ENCODE measurements at places on chromosomes 3 and 15.

DNA sequence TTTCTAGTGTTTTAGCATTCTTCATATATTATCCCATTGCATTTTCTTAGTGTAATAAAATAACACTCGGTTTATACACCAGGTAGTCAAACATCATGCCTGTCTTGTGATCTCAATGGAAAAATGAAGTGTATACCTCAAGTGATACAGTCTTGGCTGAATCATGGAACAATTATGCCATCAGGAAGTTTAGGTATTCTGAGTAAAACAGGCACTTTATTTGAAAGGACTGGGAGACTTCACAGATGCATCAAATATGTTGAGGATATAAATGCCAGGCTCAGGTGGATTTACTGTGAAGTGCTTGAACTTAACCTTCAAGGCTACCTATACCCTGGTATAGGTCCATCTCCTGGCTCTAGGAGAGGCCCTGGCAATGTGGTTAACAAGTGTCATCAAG, 8.5 kb downstream of the TGFBR2 start:
- no peak for DNase-seq

GRCh38 chr3:139657936-139658335, 19.8 kb downstream of the NMNAT3 start:
- no peak for DNase-seq

DNA sequence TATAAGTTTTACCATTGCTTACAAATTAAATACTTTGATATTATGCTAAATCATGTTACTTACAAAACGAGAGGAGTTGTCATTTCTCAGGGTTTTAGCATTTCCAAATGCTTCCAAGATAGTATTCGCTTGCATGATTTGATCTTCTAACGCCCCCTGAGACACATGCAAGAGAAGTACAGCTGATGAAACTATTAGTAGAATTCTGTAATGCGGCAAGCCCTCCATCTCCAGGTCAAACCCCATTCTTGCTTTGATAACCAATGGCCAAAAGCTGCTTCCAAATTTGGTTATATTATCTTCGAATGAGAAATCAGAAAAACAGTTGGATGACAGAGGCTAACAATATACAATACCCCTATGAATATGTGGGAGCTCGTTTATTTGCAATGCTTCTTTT, 14.7 kb downstream of the MYH15 start:
- no peak for DNase-seq

DNA sequence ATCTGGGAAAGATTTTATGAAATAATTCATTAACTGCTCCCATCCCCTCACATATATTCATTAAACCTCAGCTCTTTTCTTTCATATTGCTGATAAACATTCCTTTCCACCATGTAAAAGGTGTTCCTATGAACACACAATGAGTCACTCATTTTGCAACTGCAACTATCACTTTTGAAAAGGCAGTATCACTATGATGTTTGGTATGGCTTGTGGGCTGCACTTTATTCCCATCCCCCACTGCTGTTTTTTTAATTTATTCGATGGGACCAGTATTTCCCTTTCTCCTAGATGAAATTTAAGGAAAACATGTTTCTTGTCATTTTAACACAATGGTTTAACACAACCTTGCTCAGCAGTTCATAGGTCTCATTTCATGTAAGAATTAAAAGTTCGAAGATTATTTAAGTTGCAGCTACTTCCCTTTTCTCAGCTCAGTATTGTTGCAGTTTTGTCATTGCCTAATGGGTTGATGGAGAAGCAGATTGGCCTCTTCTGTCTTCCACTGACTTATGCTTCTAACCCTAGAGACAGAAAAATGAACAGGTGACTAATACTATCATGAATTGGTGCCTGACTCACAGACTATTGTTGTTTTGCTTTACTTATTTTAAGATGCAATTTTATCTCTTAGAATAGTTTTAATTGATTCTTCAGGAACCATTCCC, 280.3 kb downstream of the ZPLD1 start:
- no peak for DNase-seq

- DNase-seq = no peak
Measured at GRCh38 chr3:169686266-169686665, 22.8 kb upstream of the MECOM start.

- no peak for DNase-seq
Measured at GRCh38 chr3:72142028-72142427, 357.1 kb upstream of the PROK2 start.

DNA sequence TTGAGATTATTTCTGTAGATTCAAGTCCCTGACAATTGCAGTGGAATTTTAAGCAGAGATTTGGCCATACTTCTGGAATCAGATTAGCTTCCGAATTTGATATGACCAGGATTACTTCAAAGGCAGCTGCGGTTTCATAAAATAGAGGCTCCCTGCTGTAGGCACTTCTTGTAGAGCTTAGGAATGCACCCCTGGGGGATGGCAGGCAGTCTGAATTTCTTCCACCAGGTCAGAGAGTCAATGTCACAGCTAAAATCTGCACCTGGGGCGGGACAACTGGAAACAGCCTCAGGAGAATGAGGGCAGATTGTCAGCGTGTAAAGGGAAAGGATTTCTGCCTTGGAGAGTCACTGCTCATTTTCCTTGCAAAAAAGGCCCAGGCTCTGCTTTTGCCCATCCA, 182.6 kb downstream of the ARRDC4 start:
- DNase-seq = no peak

DNA sequence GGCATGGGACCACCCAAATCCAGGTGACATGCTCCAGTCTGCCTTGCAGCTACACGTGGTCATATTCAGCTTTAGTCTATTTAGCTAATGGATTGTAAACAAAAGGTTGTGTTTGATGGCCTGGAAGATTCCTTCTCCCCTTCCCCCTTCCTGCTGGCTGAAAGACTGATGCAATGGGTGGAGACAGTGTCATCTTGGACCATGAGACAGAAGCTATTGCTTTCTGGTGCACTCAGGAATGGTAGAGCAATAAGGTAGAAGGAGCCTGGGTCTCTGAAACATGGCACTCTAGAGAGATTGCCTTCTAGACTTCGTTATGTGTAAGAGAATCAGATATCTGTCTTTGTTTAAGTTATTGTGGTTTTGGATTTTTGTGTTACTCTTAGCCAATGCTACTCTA, 25.7 kb upstream of the PTX3 start:
- DNase-seq = no peak

- DNase-seq = peak; percentile 81
Measured at GRCh38 chr3:8739757-8740504, 6.3 kb downstream of the CAV3 start.

- DNase-seq = no peak
Measured at GRCh38 chr3:3509665-3510064, 289.6 kb upstream of the LRRN1 start.

DNA sequence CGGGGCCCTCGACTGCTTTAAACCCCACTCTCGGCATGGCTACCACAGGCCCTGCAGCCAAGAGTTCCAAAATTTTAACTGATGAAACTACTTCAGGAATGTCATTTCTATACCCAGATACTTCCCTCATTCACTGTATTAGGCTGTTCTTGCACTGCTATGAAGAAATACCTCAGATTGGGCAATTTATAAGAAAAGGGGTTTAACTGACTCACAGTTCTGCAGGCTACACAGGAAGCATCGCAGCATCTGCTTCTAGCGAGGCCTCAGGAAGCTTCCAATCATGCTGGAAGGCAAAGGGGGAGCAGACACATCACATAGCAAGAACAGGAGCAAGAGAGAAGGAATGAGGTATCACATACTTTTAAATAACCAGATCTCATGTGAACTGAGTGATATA, 21.6 kb upstream of the ALCAM start:
- DNase-seq = peak; percentile 15

GRCh38 chr3:14862661-14863230, 44.0 kb downstream of the FGD5 start:
- DNase-seq = no peak

DNA sequence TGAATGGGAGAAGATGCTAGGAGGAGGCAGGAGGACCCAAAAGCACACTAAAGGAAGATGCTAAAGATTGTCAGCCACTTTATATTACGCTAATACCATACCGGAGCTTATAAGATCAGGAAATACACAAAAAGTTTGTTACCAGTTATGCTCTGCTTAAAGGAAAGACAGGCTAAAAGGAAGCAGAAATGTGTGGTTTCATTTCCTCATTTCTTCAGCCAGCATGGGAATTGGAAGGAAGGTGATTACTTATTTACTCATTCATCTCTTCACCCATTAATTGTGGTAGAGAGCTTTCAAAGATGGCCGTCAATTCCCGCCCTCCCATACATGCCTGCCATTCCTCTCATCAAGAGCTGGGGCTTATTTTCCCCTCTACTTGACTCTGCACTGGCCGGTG, 26.7 kb upstream of the TMEM158 start:
- DNase-seq = no peak

DNA sequence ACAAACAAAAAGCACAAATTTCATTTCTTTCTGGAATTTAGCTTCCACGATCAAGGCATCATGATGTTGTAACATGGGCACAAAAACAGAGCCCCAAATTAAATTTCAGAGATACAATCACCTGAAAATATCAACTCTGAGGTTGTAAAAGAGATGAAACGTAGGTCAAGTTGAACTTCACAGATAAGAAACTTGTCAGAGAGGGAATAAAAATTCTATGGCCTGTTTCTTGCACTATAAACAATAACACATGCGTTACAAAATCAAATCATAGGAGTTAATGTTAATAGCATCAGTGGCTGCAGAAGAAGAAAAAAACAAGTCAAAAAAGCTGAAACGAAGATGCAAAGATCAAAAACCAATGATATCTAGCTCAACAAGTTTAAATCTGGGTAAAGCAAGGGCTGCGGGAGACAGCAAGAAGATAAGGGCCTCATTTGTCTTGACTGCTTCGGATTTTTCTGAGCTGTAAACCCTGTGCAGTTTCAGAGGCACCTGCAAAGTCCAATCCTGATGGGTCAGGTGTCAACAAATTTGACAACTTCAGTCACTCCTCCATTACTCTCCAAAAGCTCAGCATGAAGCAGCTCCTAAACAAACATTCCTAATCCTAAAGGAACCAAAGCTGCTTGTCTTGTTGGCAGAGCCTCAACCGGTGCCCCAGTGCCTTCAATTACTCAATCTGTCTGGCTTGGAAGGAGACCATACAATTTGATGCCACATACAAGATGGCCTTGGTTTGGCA, 219.8 kb downstream of the STT3B start:
- no peak for DNase-seq

- DNase-seq = no peak
Measured at GRCh38 chr3:170179432-170179831, 2.1 kb downstream of the PHC3 start.
